ENCODE measurements at places on chromosomes 16 and 17. TPM values are rescaled to one million over a fixed set of nuclear protein-coding genes. Genes with fewer than 3 reads are reported as not detected.

The PRSS36 gene
- 1.0 TPM for polyA plus RNA-seq

The CORO6 gene
- polyA plus RNA-seq = 96.8 TPM

The ABCC12 gene
- 0.33 TPM for polyA plus RNA-seq

The ZSCAN10 gene
- polyA plus RNA-seq = 0.08 TPM

The TUBB3 gene
- 6.1 TPM for polyA plus RNA-seq

The UMOD gene
- polyA plus RNA-seq = not detected

DNA sequence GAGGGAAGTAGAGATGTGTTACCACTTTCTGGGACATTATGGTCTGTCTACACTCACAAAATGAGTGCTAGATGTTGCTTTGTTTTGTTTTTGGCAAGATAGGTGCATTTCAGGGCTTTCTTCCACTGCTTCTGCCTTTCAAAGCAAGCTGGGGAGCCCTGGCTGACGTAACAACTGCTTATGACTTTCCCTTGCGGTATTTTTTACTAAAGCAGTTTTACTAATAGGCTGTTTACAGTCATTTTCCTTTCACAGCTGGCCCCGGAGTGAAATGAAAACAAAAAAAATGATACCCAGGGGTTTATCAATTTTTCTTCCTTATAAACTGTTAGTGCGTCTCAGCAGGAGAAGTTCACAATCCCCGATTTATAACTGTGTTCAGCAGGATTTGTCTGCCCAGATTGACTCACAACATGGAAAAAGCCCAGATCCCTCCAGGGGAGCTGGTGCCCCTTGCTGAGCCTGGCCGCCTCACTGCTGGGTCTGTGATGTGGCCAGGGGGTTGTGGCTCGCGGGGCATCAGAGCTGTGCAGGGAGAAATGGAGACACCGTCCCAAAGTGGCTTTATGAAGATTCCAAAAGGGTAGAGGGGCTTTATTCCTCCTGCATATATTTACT lies 184.4 kb upstream of the HS3ST3A1 start:
- peak; percentile 9 for DNase-seq

GRCh38 chr16:12291989-12292759 lies 315.6 kb downstream of the SNX29 start:
- DNase-seq = no peak

- peak; percentile 47 for DNase-seq
These were observed at the start of gene PLEKHG4 for GRCh38 chr16:67279296-67280089. TSS of gene PLEKHG4 (plus strand) at chr16:67279532. CDS start at chr16:67280045, 513 bp downstream.

- no peak for DNase-seq
These were observed 286.6 kb downstream of the SOX9 start for GRCh38 chr17:72407336-72407909.

GRCh38 chr17:35540589-35541404 lies 3.3 kb upstream of the SLFN12L start:
- DNase-seq = no peak

GRCh38 chr17:18248300-18248731 lies 10.2 kb downstream of the FLII start:
- no peak for DNase-seq

DNA sequence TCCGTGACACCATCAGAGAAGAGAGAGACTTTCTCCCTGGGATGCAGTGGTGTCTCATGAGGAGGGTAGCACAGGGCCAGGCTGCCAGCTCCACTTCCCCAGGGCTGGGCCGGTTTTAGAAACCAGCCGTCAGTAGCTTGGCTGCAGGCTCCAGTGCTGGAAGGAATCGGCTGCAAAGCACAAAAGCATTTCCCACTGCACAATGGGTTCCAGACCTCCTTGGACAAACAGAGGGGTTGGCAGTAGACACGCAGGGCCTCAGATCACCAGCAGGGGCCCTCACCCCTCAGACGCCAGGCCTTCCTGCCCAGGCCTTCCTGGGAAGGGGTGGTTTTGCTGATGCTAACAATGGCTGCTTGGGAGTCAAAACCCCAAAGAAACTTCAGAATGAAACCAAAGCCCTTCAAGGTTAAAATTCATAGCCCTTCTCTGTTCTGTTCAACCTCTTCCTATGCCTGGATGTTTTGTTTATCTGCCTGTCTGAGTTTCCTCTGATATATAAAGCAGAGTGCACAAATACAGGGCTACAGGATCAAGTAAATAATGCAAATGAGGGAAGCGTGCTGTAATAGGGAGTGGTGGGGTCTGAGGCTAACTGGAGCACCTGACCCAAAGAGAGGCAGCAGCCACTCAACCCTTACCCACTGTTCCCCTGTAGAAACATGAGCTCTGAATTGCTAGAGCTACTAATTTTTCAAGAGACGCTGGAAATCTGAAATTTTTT lies 26.2 kb downstream of the TEKT5 start:
- no peak for DNase-seq

DNA sequence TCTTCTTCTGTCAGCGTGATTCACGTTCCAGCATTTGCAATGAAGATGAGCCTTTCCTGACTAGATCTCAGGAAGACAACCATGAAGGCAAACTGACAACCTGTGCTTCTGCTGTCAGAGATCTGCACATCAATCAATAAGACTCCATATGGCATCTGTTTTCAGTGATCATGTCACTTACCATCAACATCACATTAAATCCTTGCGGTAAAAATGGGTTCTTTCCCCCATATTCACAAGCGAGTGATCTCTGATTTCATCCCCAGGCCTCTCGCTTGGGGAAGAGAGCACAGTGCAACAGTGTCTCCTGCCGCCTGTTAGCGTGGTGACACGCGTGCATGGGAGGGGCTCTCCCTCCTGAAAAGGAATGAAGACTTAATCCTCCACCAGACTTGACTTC lies 11.1 kb downstream of the NACA2 start:
- no peak for DNase-seq

GRCh38 chr17:50346313-50347116 lies 589 bp downstream of the XYLT2 start:
- DNase-seq = no peak

GRCh38 chr16:29761882-29762281 lies 16.1 kb upstream of the C16orf54 start:
- DNase-seq = no peak

DNA sequence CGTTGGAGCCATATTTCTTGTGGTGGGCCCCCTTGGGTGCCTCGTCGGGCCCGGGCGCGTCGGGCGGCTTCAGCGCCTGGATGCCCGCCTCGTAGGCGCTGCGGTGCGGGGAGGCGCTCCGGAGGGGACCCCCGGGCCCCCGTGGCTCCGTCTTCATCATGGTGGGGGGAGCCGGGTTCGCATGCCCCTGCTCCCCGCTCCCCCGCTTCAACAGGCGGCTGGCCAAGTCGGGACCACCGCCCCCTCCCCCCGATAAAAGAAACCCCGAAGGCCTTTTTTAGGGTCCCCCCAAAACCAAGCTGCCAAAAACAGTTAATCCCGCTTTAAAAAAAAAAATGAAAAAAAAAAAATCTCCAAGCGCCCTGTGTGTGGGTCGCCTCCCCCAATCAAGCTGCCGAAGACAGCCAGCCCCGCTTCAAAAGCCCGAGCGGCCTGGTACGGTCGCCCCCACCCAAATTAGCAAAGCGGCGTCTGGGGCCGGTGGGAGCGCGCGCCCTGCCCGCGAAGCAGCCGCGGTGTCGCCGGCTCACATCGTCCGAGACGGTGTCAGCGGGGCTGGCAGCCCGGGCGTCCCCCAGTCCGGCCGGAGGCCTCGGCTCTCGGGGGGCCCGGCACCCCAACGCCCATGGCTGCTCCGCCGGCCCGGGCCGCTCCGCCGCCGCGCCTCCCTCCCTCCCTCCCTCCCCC lies at the start of gene PPP1R9B:
PPP1R9B (minus strand) TSS at position 324 of the 687 bp plus-strand sequence; CDS start at position 160, 164 bp downstream.
- no peak for DNase-seq

DNA sequence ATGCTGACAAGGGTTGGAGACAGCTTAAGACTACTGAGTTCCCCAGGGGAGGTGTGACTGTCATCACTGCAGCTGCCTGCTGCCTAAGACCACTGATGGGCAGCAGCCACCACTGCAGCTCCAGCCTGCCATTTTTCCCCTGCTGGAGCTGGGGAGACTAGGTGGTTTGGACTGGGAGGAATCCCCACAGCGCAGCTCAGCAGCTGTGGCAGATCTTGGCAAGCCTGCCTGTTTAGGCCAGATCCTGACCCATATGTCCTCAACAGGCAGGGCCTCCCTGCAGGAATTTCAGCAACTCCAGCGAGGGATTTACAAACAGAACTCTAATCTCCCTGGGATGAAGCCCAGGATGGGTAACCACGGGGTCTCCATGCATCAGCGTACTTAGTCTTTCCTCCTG lies 356.4 kb upstream of the TOM1L1 start:
- no peak for DNase-seq

DNA sequence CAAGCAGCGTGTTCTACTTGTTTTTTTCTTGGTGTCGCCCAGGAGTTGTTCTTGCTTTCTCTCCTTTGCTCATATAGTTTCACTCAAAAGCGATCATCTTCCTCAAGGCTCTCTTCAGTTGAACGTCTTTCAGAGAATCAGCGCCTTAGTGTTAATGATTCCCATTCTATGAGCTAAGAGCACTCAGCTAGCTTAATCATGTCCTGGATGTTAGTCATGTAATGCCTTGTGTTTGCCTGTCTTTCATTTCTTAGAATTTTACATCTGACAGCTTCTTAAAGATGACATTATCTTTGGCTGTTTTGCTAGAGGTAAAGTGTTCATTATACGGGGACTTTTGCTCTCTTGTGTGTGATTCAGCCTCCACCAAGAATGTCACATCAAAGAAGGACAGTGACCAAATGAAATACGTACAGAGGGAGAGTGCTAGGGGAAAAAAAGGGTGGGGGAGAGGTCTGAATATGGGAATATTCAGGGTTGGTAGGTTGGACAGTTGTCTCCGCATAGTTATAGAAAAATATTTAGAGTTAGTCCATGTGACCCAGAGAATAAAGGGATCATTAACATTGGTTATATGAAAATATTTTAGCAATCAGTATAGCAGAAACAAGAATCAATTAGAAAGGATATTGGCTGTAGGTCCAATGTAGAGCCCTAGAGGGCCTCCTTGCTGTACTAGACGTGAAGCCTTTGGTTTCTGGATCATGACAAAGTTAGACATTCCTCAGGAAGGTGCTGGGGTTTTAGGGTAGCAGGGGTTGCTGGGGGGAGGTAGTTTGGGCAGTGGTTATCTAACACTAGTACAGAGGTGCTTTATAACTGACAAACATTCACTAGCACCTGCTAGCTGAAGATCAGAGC lies 31.9 kb upstream of the ANKFN1 start:
- DNase-seq = no peak

DNA sequence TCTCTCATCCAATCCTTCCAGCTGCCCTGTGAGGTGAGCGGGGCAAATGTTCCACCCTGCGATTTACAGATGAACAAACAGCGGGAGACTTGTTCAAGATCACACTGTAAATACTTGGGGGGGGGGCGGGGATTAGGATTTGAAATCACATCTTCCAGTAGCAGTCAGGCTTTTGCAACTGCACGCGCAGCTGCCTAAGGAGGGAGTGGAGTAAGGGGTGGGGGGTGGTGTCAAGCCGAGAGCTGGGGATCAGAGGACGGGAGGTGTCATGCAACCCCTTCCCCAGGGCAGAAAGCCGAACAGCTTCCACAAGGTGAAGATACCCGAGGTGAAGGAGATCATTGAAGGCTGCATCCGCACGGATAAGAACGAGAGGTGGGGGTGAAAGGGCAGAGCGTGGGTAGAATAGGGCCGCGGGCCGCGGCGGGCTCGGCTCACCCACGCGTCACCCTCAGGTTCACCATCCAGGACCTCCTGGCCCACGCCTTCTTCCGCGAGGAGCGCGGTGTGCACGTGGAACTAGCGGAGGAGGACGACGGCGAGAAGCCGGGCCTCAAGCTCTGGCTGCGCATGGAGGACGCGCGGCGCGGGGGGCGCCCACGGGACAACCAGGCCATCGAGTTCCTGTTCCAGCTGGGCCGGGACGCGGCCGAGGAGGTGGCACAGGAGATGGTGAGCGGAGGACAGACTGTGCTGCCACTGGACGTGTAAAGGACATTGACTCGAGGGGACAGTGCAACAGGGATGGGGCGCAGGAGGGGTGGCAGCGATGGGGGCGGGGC lies 4.6 kb downstream of the WNK4 start:
- no peak for DNase-seq

DNA sequence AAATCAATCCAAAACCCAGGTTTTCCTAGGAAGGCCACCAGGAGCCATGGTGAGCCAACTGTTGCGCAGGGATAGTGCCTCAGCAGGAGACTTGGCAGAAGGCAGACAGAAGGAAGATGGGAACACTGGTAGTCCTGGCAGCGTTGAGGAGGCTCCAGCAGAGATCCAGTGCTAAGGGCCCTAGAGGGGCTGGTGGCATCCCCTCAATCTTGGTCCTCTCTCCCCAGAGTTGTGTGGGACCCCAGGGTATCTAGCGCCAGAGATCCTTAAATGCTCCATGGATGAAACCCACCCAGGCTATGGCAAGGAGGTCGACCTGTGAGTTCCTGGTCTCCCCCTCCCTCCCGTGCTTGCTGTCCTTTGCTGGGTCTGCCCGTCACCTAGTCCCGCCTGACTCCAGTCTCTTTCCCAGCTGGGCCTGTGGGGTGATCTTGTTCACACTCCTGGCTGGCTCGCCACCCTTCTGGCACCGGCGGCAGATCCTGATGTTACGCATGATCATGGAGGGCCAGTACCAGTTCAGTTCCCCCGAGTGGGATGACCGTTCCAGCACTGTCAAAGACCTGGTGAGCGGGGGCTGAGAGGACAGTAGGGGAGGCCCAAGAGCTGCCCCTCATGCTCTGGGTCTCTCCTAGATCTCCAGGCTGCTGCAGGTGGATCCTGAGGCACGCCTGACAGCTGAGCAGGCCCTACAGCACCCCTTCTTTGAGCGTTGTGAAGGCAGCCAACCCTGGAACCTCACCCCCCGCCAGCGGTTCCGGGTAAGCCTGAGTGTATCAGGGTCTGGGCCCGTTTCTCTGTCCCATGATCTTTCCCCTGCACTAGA lies 5.7 kb downstream of the CFAP119 start:
- no peak for DNase-seq

- no peak for DNase-seq
These were observed 9.4 kb downstream of the EVPL start for GRCh38 chr17:76017481-76018339.

All from forelimb muscle (tissue), 1 donor.